Effector CD4-positive, alpha-beta T cell (primary cell): ENCODE measurements at places on chromosomes 12 and 14.

DNA sequence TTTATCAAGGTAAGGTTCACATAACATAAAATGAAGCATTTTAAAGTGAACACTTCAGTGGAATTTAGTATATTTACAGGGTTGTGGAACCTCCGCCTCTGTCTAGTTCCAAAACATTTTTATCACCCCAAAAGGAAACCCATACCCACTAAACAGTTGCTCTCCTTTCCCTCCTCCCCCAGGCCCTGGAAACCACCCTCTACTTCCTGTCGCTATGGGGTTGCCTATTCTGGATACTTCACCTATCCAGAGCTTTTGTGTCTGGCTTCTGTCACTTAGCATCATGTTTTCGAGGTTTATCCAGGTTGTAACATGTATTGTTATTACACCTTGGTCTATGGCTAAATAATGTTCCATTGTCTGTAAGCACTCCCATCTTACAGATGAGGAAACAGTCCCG, 27.7 kb upstream of the ZFP36L1 start:
- peak; percentile 48 for DNase-seq

DNA sequence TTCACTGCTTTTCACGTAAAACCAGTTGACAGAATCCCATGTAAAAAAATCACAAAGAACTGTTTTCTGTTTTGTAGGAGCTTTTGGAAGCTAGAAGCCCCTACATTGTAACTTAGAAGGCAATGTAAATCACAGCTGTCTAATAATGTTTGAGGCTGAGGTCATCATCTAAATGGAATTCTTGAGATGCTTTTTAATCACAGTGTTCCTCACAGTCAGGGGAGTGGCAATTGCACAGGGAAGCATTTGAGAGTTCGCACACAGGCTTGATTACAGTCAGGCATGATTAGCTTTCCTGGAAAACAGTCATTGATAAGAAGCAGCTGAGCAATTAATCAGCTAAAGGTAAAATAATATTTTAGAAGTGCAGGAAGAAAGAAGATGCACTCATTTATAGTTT, 2.9 kb downstream of the SLC17A8 start:
- DNase-seq, result no peak

DNA sequence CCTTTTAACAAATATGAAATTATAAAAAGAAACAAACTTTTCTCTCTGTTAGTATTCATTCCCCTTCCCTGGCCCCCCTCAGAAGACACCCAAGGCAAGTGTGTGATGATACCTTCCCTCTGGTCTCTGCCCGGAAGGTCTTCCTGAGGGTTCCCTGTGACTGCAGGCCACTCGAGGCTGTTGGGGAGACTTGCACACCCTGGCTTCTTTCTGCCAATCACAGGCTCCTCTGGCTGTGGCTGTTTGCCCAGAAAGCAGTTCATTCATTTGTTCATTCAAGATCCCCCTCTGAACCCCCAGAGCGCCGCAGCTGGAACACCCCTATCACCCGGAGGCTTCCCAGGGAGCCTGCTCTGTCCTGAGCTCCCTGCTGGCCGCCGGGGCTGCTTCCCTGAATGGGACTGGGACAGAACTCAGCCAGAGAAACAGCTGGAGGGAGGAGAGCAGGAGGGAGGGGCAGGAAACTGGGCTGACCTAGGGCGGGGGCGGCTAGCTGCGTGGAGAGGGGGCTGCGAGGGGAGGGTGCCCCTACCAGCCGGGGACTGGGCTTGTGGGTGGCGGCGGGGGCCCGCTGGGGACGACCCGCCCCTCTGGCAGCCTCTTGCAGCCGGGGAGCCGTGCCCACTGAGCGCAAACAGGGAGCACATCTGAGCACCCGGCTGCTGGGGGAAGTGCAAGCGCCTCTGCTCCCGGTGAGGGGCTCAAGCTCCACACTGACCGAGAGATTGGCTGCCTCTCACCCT, at the start of gene CMKLR1:
CMKLR1 (minus strand) TSS at position 397 of the 743 bp plus-strand sequence. CDS start 45,720 bp downstream, outside the sequence.
- no peak for DNase-seq

GRCh38 chr14:75549169-75549568, 26.9 kb downstream of the BATF start:
- DNase-seq, result no peak

- no peak for DNase-seq
Measured at GRCh38 chr12:105906561-105906960, 232.2 kb downstream of the NUAK1 start.

GRCh38 chr12:11893998-11894397, 176.7 kb upstream of the BCL2L14 start:
- DNase-seq, result no peak

DNA sequence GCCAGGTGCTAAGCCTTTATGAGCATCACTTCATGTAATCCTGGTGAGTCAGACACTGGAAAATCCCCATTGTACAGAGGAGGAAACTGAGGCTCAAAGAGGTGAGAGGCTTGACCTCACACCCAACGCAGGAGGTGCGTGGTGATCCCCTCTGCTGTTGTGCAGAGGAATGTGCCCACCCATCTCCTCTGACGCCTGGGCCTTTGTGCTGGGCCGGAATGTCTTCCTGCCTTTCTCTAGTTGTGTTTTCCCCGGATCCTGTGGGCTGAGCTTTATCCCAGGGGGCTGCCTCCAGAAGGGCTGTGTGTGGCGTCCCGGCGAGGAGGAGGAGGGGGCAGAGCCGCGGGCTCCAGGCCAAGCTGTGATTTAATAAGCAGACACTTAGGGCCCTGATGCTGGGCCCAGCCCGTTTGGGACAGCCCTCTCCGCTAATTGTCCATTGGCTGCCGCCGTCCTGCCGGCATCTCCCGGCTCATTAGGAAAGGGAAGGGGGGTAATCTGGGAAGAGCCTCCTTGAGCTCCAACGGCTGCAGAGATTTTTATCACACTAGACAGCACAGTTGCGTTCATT, 653.6 kb downstream of the MED13L start:
- DNase-seq, result no peak

GRCh38 chr12:97182769-97183168, 275.7 kb downstream of the NEDD1 start:
- no peak for DNase-seq

- DNase-seq, result no peak
Measured at GRCh38 chr12:25698772-25699171, 145.7 kb upstream of the LMNTD1 start.

DNA sequence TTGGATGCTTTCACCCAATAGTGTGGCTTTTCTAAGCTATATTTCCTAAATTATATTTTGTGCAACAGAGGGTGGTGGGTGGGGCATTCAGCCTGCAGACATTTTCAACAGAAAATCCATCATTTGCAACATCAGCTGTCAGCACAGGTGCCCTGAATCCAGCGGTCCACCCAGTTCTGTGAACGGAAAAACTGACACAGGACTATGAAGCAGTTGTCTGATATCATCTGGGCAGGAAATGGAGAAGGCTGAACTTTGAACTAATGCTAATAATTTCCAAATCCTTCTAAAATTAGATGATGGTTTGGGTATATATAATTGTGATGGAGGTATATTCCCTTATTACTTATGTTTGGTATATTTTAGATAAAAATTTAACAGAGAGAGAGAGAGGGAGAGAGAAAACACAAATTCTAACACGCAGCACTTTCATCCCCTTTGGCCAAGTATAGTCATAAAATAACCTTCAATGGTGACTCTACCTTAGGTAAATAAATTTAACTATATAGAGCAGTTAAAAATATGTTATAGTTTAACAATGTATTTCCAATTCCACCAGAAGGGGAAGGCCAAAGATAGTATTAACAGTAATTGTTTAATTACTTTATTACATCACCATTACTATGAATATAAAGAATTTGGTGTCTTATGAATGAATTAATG, 58.3 kb upstream of the PTPRB start:
- DNase-seq, result no peak

DNA sequence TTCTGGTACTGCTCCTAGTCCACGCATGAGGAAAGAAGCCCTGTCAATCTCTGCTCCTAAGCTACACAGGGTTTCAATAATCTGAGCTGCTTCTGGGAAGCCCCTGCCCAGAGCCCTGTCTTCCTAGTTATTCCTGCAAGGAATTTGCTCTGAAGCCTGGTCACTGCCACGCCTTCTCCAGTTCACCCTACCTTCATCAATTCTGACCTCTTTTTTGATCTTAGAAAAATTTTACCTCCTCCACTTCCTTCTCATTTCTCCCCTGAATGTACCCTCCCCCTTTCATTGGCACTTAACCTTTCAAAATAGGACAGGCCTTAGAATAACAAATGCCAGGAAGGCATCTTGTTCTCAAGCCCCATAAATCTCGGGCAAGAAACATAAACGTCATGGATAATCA, 14.9 kb upstream of the LRRK2 start:
- DNase-seq, result no peak

DNA sequence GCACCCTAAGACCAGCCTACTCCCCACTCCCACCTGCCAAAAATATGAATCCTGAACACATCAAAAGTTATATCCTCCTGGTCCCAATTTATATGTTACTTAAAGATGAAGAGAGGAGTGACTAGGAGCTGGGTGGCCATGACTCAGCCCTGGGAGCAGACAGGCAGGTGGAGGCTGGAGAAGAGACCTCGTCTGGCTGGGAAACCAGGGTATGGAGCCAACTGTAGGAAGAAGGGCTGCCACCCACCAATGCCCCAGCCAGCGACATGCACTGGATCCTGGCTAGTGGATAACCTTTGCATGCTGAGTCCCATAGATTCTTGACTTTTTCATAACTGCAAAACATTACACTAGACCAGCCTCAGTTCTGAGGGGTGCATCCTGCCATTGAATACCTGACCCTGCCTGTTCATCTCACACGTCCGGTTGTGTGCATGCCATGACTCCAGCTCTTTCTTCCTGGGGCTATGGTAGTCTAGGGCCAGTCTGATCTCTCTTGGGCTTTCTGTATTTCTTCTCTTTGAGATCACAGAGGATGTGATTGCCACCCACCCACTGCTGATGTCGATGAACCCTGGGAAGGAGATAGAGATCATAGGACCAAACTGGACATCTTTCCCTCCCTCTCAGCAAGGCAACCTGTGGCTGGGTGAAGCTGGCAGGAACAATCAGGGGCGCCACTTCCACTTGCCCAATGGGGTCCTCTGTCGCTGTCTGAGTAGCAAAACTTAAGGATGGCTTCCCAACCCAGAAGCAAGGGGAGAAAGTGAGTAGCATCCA, 69.6 kb upstream of the DDX11 start:
- DNase-seq, result no peak

GRCh38 chr12:121613462-121613861, 12.9 kb upstream of the ORAI1 start:
- DNase-seq, result no peak

- DNase-seq, result no peak
Measured at GRCh38 chr12:55931780-55932550, 1.0 kb downstream of the DGKA start.

GRCh38 chr14:102645746-102646440, 53.4 kb downstream of the RCOR1 start:
- no peak for DNase-seq

DNA sequence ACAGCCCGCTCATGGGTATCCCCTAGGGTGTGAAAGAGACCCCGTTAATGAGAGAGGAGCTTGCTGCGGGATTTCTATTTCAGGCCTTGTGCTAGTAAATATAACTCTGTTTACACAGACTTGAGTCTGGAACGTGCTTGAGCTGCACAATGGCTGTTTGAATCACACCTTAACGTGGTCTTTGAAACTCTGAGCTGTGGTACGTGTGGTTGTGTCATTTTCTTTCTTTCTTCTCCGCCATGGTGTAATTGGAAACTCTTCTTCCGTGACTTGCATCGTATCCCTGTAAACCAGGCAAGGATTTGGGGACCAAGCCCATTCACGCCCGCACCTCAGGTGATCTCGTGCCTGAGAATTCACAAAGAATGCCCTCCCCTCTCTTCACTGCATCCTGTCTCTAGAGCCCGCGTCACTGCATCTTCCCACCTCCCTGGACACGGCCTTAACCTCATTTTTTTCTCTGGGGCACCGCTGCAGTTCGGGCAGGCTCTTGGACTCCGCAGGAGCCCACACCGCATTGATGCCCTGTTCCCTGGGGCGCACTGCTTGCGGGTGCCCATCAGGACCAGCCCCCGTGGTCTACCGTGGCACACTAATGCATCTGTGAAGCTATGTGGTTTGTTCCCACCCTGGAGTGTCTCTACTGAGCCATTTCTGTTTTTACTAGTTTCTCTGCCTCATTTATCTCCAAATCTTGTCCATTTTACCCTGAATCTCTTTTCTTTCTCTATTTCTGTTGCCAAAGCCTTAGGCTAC, 78.4 kb upstream of the PARP11 start:
- DNase-seq, result no peak

- DNase-seq, result no peak
Measured at GRCh38 chr14:56963381-56963780, 153.1 kb upstream of the OTX2 start.

DNA sequence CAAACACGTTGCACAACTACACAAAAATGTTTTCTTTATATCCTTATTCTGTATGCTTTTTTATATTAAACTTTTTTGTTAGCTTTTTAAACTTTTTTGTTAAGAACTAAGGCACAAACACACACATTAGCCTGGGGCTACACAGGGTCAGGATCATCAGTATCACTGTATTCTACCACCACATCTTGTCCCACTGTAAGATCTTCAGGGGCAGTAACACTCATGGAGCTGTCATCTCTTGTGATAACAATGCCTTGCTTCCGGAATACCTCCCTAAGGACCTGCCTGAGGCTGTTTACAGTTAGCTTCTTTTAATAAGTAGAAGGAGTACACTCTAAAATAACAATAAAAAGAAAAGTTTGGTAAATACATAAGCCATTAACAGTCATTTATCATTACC, 42.2 kb downstream of the PLEKHA5 start:
- DNase-seq, result no peak

GRCh38 chr14:72594099-72594901, 299.6 kb downstream of the DPF3 start:
- DNase-seq, result no peak

- DNase-seq, result no peak
Measured at GRCh38 chr12:32110942-32111341, 4.3 kb downstream of the BICD1 start.

- no peak for DNase-seq
Measured at GRCh38 chr12:32344047-32344446, 55.3 kb upstream of the FGD4 start.

GRCh38 chr12:40561395-40561966, 130.8 kb upstream of the CNTN1 start:
- DNase-seq, result no peak
